ENCODE measurements at places on chromosomes 7 and 10. TPM values are rescaled to one million over a fixed set of nuclear protein-coding genes. Genes with fewer than 3 reads are reported as not detected.

BBS9 gene
- 9.5 TPM for total RNA-seq

LRRC4 gene
- total RNA-seq: 0.56 TPM

SLC16A9 gene
- 0.18 TPM for total RNA-seq

AOC1 gene
- not detected for total RNA-seq

DNA sequence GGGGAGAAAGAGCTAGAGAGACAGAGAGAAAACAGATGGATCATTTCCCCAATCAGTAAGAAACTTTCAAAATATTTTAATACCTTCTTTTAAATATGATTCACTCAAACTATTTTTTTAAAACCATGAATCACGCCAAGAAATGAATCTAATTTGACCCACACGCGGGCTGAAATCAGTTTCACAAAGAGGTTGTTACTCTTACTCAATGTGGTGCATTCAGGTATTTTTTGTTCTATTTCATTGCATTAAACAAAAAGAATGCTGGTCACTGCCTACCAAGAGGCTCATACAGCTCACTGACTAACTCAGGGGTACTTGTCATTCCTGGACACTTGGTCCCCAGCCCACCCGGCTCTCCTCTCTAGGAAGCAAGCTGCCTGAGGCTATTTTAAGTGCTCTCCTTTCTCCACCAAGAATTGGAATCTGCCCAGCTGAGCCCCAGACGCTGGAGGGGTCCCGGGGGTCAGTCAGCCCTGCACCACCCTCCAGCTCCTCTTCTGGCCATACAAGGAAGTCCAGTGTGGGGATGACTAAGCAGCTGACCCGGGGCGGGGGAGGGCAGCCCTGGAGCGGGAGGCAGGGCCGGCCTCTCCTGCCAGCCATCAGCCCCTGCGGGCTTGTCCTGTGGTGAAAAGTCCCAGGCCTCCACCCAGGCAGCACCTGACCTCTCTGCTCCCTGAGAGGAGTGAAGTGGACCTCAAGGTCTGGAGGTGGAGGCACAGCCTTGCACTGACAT is 21.7 kb upstream of the PFKP start:
- DNase-seq: peak; percentile 85
- no peaks in the 10 kb centered on the region for H3K36me3 ChIP-seq
- peaks cover 31% of the 10 kb centered on the region for H3K4me1 ChIP-seq
- H3K4me3 ChIP-seq: peak overlapping the region; percentile 3
- peak overlapping the region; percentile 98 for H3K27ac ChIP-seq

DNA sequence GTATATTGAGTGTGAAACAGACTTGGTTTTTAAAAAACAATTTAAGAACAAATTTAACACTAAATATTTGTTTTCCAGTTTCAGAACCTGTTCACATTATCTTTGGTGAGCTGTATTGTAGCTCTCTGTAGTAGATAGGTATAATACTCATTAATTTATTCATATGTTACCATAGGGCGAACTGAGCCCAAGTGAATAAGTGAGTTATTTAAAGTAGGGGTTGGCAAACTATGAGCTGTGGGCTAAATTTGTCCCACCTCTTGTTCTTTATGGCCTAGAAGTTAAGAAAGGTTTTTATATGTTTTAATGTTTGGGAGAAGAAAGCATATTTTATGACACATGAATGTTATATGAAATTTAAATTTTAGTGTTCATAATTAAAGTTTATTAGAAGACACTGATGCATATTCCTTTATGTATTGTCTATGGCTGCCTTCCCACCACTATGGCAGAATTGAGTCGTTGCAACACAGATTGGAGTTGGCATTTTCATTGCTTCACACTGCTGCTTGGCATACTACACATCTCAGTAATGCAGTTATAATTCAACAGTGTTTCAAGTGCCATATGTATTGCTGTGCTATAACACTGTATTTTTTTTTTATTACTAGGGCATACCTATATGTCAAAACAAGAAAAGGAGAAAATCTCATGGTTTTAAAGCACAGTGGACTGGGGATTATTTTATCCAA is 146.5 kb downstream of the ADK start:
- H3K36me3 ChIP-seq: 0 out of 2 replicates have a peak, but pooled peaks cover 1% of the 10 kb centered on the region
- H3K27ac ChIP-seq: no peak overlapping the region
- H3K27me3 ChIP-seq: no peaks in the 10 kb centered on the region
- no peak for DNase-seq
- no peak overlapping the region for H3K4me3 ChIP-seq

GRCh38 chr10:86346799-86347665 is 19.6 kb downstream of the GRID1 start:
- no peak overlapping the region for H3K4me3 ChIP-seq
- peaks cover 24% of the 10 kb centered on the region for H3K27me3 ChIP-seq
- no peak overlapping the region for H3K27ac ChIP-seq
- H3K36me3 ChIP-seq: no peaks in the 10 kb centered on the region
- DNase-seq: no peak

DNA sequence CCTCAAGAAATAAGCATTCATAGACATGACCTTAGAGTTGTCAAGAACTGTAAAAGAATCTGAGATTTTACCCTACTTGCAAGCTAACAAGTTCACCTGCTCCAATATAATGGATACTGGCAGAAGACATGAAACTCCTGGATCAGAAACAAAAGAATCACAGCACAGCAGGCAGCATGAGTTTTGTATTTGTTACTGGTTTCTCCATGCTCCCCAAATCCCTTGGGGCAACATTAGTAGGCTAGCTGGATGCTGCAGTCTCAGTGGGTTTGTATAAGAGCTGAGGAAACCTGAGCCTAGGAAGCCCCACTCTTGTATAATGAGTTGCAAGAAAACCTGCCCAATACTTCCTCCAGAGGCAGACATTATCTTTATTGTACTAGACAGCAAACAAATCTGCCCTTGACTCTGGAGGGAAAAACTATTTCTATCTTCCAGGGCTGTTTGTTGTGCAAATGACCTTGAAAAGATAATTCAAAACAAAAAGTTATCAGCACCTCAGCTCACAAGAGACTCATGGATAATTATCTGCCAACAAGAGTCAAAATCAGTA is 64.8 kb downstream of the ABLIM1 start:
- H3K4me3 ChIP-seq: no peak overlapping the region
- H3K36me3 ChIP-seq: no peaks in the 10 kb centered on the region
- no peak overlapping the region for H3K27ac ChIP-seq
- no peak for DNase-seq

DNA sequence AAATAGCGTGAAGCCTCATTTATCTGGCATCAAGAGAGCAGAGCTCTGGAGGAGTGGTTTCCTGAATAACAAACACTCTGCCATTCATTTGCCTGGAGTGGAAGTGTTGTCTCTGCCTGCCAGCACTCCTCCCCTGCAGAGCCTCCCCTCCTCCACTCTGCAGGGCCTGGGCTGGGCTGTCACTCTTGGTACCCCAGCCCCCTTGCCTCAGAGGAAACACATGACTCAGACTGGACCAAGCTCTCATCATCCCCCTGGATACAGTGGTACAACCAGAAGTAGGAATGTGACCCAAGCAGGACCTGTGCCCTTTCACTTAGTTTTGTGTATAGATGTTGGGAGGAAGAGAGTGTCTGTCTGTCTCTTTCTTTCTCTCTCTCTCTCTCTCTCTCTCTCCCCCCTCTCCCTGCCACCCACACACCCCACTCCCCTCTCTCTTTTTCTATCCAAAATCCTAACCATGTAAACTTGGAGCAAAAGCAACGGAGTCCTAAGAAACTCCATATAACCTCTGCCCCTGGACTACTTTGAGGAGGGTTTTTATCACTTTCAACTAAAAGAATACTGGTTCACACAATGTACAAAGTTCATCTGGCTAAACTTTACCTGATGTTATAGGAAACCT is 43.9 kb downstream of the DOCK4 start:
- no peak overlapping the region for H3K4me3 ChIP-seq
- no peak overlapping the region for H3K27ac ChIP-seq
- no peaks in the 10 kb centered on the region for H3K36me3 ChIP-seq

DNA sequence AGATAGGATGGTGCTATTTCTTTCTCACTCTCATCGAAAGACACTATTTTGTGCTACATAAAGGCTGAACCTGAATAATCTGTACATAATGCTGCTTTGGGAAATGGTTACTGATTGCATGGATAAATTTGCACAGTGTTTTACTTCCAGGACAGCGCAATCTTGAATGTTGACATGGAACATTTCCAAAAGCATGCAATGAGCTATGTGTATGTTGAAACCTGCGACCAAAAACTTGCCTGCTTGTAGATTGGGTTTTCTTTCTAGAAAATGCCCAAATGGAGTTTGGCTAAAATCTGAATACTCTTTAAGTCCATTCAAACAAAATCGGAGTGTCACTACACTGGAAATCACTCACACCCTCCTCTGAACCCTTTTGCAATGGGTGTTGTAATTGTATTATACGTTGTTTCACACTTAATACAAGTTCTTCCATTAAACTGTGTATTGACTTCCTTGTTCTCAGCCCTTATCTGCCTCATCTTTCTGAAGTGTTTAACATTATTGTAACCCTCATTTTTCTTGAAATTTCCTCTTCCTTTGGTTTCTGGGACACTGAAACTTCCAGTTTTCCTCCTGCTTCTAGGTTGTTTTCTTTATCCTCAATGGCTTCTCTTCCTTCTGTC is 73.7 kb upstream of the CAPZA2 start:
- no peaks in the 10 kb centered on the region for H3K36me3 ChIP-seq
- no peak overlapping the region for H3K4me3 ChIP-seq
- H3K27ac ChIP-seq: no peak overlapping the region
- peak; percentile 58 for DNase-seq
- H3K27me3 ChIP-seq: no peaks in the 10 kb centered on the region

GRCh38 chr10:2882628-2883027 is 184.7 kb upstream of the PFKP start:
- H3K27me3 ChIP-seq: no peaks in the 10 kb centered on the region
- DNase-seq: no peak
- no peak overlapping the region for H3K27ac ChIP-seq
- no peaks in the 10 kb centered on the region for H3K36me3 ChIP-seq
- no peak overlapping the region for H3K4me3 ChIP-seq
- no peaks in the 10 kb centered on the region for H3K4me1 ChIP-seq

- H3K27ac ChIP-seq: no peak overlapping the region
- no peak for DNase-seq
- H3K4me1 ChIP-seq: no peaks in the 10 kb centered on the region
These were observed 159.5 kb upstream of the AUTS2 start for GRCh38 chr7:69438584-69439412.

GRCh38 chr7:37198041-37198905 is 250.4 kb downstream of the ELMO1 start:
- H3K36me3 ChIP-seq: no peaks in the 10 kb centered on the region
- DNase-seq: no peak
- H3K4me3 ChIP-seq: no peak overlapping the region
- no peaks in the 10 kb centered on the region for H3K4me1 ChIP-seq

DNA sequence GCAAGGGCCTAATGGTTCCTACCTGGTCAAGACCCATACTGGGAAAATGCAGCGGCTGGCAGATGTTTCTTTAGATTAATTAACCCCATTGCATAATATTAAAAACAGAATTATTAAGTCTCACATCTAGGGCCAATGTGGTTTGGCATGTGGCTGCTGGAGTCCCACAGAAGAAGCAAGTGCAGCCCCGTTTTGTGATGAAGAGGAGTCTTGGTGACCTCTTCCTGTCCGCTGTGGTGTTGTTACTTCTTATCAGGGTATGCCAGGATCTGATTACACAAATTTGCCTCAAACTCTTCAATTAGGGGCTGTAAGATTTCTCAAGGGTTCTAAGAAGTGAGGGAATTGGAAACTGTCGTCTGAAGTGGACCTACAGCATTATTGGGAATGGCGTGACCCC is 240.3 kb downstream of the SEC23IP start:
- H3K4me1 ChIP-seq: no peaks in the 10 kb centered on the region
- H3K36me3 ChIP-seq: no peaks in the 10 kb centered on the region
- H3K27ac ChIP-seq: no peak overlapping the region
- no peak for DNase-seq
- no peak overlapping the region for H3K4me3 ChIP-seq

GRCh38 chr10:32321016-32321631 is 25.8 kb downstream of the EPC1 start:
- no peak overlapping the region for H3K4me3 ChIP-seq
- H3K27ac ChIP-seq: no peak overlapping the region
- 0 out of 2 replicates have a peak, but pooled peaks cover 1% of the 10 kb centered on the region for H3K36me3 ChIP-seq
- peaks cover 3% of the 10 kb centered on the region for H3K4me1 ChIP-seq

- DNase-seq: no peak
- no peak within 1 kb of the TSS for H3K27ac ChIP-seq
- H3K27me3 ChIP-seq: peaks cover 32% of the 10 kb centered on the region
- H3K4me1 ChIP-seq: no peaks in the 10 kb centered on the region
- H3K4me3 ChIP-seq: peak within 1 kb of the TSS; percentile 47
These were observed at the start of gene CHN2 for GRCh38 chr7:29194594-29195427. Gene CHN2, plus strand, starts transcription at chr7:29194775.

- H3K27ac ChIP-seq: no peak overlapping the region
- H3K4me3 ChIP-seq: no peak overlapping the region
- H3K27me3 ChIP-seq: no peaks in the 10 kb centered on the region
- peaks cover 14% of the 10 kb centered on the region for H3K4me1 ChIP-seq
- peaks cover 3% of the 10 kb centered on the region for H3K36me3 ChIP-seq
- DNase-seq: peak; percentile 57
These were observed 9.9 kb downstream of the LRRC4 start for GRCh38 chr7:128021366-128021765.

DNA sequence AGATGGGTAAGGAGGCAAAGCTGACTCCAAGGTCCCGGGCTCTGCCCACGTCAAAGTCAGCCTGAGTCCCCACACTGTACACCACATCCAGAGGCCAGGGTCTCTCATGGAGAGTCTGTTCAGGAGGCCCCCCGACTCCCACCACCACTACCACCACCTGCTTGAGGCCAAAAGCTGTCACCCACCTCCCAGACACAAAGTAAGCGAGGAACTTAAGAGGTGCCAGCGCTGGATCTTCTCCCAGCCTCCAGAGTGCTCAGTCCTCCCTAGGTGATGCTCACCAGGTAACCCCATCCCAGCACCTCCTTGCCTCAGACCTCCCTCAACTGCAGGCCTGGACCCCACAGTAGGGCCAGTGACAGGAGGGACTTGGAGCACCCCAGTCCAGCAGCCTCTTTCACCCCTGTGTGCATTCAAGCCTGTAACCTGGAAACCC is 520 bp downstream of the NPC1L1 start:
- no peak for DNase-seq
- peaks cover 8% of the 10 kb centered on the region for H3K4me1 ChIP-seq
- no peak overlapping the region for H3K27ac ChIP-seq
- H3K27me3 ChIP-seq: no peaks in the 10 kb centered on the region
- no peak overlapping the region for H3K4me3 ChIP-seq

- DNase-seq: peak; percentile 35
- no peaks in the 10 kb centered on the region for H3K27me3 ChIP-seq
- H3K4me1 ChIP-seq: peaks cover 1% of the 10 kb centered on the region
- no peak overlapping the region for H3K4me3 ChIP-seq
These were observed 78.6 kb downstream of the LCOR start for GRCh38 chr10:96910488-96911395.

DNA sequence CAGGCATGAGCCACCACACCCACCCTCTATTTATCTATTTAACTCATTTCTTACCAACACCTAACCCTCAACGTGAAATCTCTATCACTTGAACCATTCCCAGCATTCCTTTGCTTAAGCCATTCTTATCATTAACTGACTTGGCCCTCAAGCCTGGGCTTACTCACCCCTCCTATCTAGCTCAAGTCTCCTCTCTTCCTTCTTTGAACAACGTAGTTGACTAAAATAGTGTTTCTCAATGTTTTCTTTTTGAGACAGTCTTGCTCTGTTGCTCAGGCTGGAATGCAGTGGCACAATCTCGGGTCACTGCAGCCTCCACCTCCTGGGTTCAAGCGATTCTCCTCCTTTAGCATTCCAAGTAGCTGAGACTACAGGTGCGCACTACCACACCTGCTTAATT is 7.0 kb downstream of the ANXA7 start:
- no peaks in the 10 kb centered on the region for H3K27me3 ChIP-seq
- peak; percentile 3 for DNase-seq
- no peaks in the 10 kb centered on the region for H3K4me1 ChIP-seq
- no peak overlapping the region for H3K4me3 ChIP-seq
- no peak overlapping the region for H3K27ac ChIP-seq
- H3K36me3 ChIP-seq: no peaks in the 10 kb centered on the region

Data from IMR-90 (cell line).